ENCODE measurements at places on chromosomes 11 and 22. TPM values are rescaled to one million over a fixed set of nuclear protein-coding genes. Genes with fewer than 3 reads are reported as not detected.
A peak's percentile ranks its signal among the peaks of the same experiment; 100 is the strongest.

GRCh38 chr11:44809283-44809682 is 82.5 kb downstream of the TSPAN18 start:
- no peak overlapping the region for H3K27ac ChIP-seq
- no peak overlapping the region for H3K4me3 ChIP-seq
- H3K4me1 ChIP-seq: no peaks in the 10 kb centered on the region
- H3K36me3 ChIP-seq: no peaks in the 10 kb centered on the region

DNA sequence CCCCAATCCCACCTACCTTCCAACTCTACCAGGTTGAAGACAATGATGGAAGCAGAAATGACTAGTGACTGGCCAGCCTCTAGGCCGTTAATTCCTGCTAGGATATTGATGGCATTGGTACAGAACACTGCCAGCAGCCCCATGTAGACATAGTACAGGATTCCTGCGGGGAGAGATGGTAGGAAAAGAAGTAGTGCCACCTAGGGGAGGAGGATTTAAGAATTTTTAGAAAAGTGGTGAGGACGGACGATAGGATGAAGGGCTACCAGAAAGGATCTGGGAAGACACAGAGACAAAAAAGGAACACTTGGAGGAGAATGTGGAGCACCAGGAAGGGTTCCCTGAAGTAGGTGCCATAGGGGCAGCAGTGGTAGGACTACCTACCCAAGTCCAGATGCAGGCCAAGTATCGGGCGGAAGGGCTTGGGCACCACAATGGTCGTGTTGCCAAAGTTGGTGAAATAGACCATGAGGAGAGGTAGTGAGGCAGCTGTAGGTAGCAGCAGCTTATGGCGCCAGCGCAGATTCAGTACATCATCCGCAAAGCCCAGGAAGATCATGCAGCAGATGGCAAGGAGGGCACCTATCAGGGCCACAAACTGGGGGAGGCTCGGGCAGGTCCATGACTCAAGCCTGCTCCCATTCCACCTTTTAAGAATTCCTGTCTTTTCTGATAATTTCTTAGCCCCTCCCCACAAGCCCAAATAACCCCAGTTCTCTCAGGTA is 1.2 kb downstream of the DPAGT1 start:
- peaks cover 25% of the 10 kb centered on the region for H3K4me1 ChIP-seq
- peak overlapping the region; percentile 99 for H3K27ac ChIP-seq
- H3K36me3 ChIP-seq: peaks cover 37% of the 10 kb centered on the region
- peak overlapping the region; percentile 79 for H3K4me3 ChIP-seq
- no peak for DNase-seq

- H3K36me3 ChIP-seq: no peaks in the 10 kb centered on the region
- no peak for DNase-seq
- H3K27me3 ChIP-seq: peaks cover 17% of the 10 kb centered on the region
- H3K4me3 ChIP-seq: no peak overlapping the region
- H3K4me1 ChIP-seq: no peaks in the 10 kb centered on the region
- no peak overlapping the region for H3K27ac ChIP-seq
Measured at GRCh38 chr22:47260551-47260950, 498.1 kb downstream of the TBC1D22A start.

GRCh38 chr11:45532546-45532945 is 132.9 kb downstream of the CHST1 start:
- no peak overlapping the region for H3K4me3 ChIP-seq
- H3K4me1 ChIP-seq: no peaks in the 10 kb centered on the region
- DNase-seq: no peak
- peaks cover 12% of the 10 kb centered on the region for H3K27me3 ChIP-seq
- no peak overlapping the region for H3K27ac ChIP-seq

- H3K36me3 ChIP-seq: no peaks in the 10 kb centered on the region
- no peak overlapping the region for H3K27ac ChIP-seq
Measured at GRCh38 chr11:110518809-110519514, 89.2 kb downstream of the FDX1 start.

DNA sequence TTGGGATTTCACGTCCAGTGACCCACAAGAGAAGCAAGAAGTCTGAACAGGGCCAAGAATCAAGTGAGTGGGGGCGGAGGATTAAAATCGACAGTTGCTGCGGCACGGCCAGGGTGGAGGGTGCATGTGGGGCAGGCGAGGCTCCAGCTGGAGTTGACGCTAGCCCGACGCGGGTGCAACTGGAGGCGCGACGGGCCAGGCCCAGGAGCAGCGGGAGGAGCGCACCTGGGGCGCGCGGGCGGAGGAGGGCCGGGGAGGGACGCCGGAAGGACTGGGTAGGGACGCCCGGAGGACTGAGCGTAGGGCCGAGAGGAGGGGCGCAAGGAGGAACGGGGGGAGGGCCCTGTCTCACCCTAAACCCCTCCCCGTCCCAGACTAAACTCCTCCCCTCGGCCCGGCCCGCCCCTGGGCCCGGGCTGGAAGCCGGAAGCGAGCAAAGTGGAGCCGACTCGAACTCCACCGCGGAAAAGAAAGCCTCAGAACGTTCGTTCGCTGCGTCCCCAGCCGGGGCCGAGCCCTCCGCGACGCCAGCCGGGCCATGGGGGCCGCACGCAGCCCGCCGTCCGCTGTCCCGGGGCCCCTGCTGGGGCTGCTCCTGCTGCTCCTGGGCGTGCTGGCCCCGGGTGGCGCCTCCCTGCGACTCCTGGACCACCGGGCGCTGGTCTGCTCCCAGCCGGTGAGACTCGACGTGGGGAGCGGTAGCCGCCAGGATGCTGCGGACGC is at the start of gene IL17RA:
IL17RA (plus strand) TSS at position 447 of the 723 bp plus-strand sequence; CDS start at position 539, 92 bp downstream.
- DNase-seq: peak; percentile 96
- H3K4me1 ChIP-seq: peaks cover 25% of the 10 kb centered on the region
- peak within 1 kb of the TSS; percentile 95 for H3K4me3 ChIP-seq
- no peaks in the 10 kb centered on the region for H3K27me3 ChIP-seq
- no peaks in the 10 kb centered on the region for H3K36me3 ChIP-seq
- peak within 1 kb of the TSS; percentile 81 for H3K27ac ChIP-seq

- H3K27me3 ChIP-seq: no peaks in the 10 kb centered on the region
- no peak overlapping the region for H3K4me3 ChIP-seq
- peaks cover 49% of the 10 kb centered on the region for H3K36me3 ChIP-seq
- H3K4me1 ChIP-seq: no peaks in the 10 kb centered on the region
- H3K27ac ChIP-seq: no peak overlapping the region
Measured at GRCh38 chr22:27882507-27883290, 36.4 kb downstream of the PITPNB start.

- no peaks in the 10 kb centered on the region for H3K27me3 ChIP-seq
- H3K27ac ChIP-seq: no peak overlapping the region
- no peaks in the 10 kb centered on the region for H3K4me1 ChIP-seq
Measured at GRCh38 chr11:61310749-61311148, 15.6 kb upstream of the VWCE start.

- peaks cover 5% of the 10 kb centered on the region for H3K27me3 ChIP-seq
- H3K4me1 ChIP-seq: no peaks in the 10 kb centered on the region
- no peak overlapping the region for H3K27ac ChIP-seq
- H3K36me3 ChIP-seq: no peaks in the 10 kb centered on the region
- DNase-seq: no peak
Measured at GRCh38 chr11:129365816-129366215, 9.8 kb upstream of the BARX2 start.

DNA sequence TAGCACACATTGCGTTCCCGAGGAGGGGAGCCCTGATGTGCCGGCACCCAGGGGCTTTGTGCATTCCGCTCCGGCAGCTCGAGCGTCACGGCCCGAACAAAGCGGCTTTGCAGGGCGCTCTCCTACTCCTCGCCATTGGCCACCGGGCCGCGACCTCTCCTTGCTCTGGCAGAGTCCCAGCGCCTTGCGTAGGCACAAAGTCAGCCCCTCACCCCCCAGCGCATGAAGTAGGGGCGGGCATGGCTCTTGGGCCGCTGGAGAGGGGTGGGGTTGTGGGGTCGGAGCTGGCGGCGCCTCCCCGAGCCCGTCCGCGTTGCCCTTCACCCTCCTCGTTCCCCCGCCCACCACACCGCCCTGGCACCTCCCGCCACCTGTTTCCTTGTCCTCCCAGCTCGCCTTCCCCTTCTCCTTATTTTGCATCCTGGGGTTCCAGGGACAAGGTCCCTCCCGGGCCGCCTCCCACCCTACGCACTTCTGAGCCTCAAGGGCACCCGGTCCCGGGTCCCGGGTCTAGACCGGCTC is 753 bp upstream of the PPARA start:
- peaks cover 38% of the 10 kb centered on the region for H3K27me3 ChIP-seq
- peak overlapping the region; percentile 57 for H3K4me3 ChIP-seq

DNA sequence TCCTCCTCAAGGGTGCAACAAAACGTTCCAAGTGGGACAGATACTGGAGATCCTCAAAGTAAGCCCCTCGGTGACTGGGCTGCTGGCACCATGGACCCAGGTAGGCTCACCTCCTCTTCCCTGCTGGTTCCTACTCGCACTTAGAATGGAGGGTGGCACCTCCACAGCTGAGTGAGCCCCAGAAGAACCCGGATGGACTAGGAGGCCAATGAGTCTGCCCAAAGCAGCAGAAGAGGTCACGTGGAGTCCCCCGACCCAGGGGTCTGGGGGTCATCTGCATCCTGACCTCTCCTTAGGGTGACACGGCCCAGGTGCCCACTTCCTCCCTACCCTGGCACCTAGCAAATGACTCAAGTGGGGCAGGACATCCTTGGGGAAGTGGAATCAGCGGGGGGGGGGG is 4.4 kb downstream of the APOL1 start:
- no peak overlapping the region for H3K4me3 ChIP-seq
- peaks cover 22% of the 10 kb centered on the region for H3K36me3 ChIP-seq
- DNase-seq: no peak

DNA sequence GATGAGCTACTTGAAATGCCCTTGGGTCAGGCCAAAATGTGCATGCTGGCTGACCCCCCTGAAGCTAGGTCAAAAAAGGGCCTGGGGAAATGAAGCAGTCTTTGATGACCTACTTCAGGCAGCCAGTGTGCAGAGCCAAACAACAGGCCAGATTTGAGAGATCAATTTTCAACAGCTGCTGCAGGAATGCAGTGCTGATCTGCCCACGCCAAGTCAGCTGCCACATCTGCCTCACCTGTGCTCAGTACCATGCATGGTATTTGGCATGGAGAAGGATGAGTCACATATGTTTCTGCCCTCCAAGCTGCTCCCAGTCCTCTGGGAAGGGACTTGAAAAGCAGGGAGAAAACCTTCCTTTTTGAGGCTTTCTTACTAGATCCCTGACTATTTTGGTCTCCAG is 35.8 kb downstream of the MTNR1B start:
- H3K4me1 ChIP-seq: peaks cover 4% of the 10 kb centered on the region
- H3K4me3 ChIP-seq: no peak overlapping the region
- H3K27ac ChIP-seq: no peak overlapping the region
- H3K36me3 ChIP-seq: no peaks in the 10 kb centered on the region
- no peak for DNase-seq
- no peaks in the 10 kb centered on the region for H3K27me3 ChIP-seq

- no peaks in the 10 kb centered on the region for H3K27me3 ChIP-seq
- no peaks in the 10 kb centered on the region for H3K36me3 ChIP-seq
- no peak overlapping the region for H3K27ac ChIP-seq
- H3K4me1 ChIP-seq: no peaks in the 10 kb centered on the region
- no peak for DNase-seq
Measured at GRCh38 chr11:14942745-14943144, 29.4 kb downstream of the CALCA start.

- DNase-seq: no peak
- H3K4me1 ChIP-seq: no peaks in the 10 kb centered on the region
- no peaks in the 10 kb centered on the region for H3K27me3 ChIP-seq
- peaks cover 20% of the 10 kb centered on the region for H3K36me3 ChIP-seq
Measured at GRCh38 chr11:77968337-77968736, 26.1 kb downstream of the INTS4 start.

- H3K36me3 ChIP-seq: no peaks in the 10 kb centered on the region
- H3K4me3 ChIP-seq: no peak overlapping the region
- peaks cover 7% of the 10 kb centered on the region for H3K27me3 ChIP-seq
- no peaks in the 10 kb centered on the region for H3K4me1 ChIP-seq
- H3K27ac ChIP-seq: no peak overlapping the region
Measured at GRCh38 chr11:118227865-118228785, 3.3 kb upstream of the JAML start.

GRCh38 chr11:12288212-12288930 is 89.0 kb upstream of the PARVA start:
- H3K27ac ChIP-seq: no peak overlapping the region
- no peaks in the 10 kb centered on the region for H3K27me3 ChIP-seq
- no peaks in the 10 kb centered on the region for H3K36me3 ChIP-seq
- H3K4me3 ChIP-seq: no peak overlapping the region

DNA sequence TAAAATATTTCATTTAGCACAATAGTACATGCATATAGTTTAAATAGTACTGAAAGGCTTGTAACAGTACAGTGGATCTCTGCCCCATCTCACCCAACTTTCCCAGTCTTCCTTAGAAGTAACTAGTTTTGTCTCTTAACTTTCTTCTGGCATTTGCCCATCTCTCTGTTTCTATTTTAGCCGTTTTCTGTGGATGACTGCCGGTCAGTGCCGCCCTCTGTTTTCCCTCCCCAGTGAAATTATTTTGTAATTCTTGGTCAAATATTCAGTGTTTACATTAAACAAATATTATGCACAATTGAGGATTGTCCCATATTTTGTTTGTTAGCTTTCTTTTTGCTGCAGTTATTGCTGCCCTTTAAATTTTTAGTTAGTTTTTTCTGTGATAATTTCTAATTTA is 8.3 kb downstream of the PDHX start:
- no peak overlapping the region for H3K27ac ChIP-seq
- no peak overlapping the region for H3K4me3 ChIP-seq
- no peak for DNase-seq
- H3K36me3 ChIP-seq: peaks cover 15% of the 10 kb centered on the region
- H3K4me1 ChIP-seq: peaks cover 2% of the 10 kb centered on the region

GRCh38 chr22:27654546-27655445 is 146.8 kb downstream of the MN1 start:
- H3K36me3 ChIP-seq: no peaks in the 10 kb centered on the region
- no peak overlapping the region for H3K27ac ChIP-seq
- no peak overlapping the region for H3K4me3 ChIP-seq
- no peak for DNase-seq
- no peaks in the 10 kb centered on the region for H3K4me1 ChIP-seq

- no peaks in the 10 kb centered on the region for H3K36me3 ChIP-seq
- no peak overlapping the region for H3K27ac ChIP-seq
- no peak for DNase-seq
- H3K4me3 ChIP-seq: no peak overlapping the region
- H3K4me1 ChIP-seq: no peaks in the 10 kb centered on the region
- no peaks in the 10 kb centered on the region for H3K27me3 ChIP-seq
Measured at GRCh38 chr11:86678823-86679222, 6.4 kb upstream of the ME3 start.

MRPL16 gene
- total RNA-seq: 157 TPM

LDHAL6A gene
- total RNA-seq: not detected

FJX1 gene
- total RNA-seq: 2.7 TPM

CSTPP1 gene
- 12.1 TPM for total RNA-seq

MS4A8 gene
- not detected for total RNA-seq

IRAG1 gene
- 0.22 TPM for total RNA-seq

TYR gene
- not detected for total RNA-seq

CTSW gene
- not detected for total RNA-seq

NOX4 gene
- not detected for total RNA-seq

SLC3A2 gene
- 276 TPM for total RNA-seq

AGBL2 gene
- total RNA-seq: 0.96 TPM

GAB4 gene
- total RNA-seq: not detected

EI24 gene
- 159 TPM for total RNA-seq

DNAJB13 gene
- total RNA-seq: not detected

LARGE1 gene
- total RNA-seq: 0.22 TPM

RTN4RL2 gene
- 1.9 TPM for total RNA-seq

CASP1 gene
- not detected for total RNA-seq

RAB39A gene
- not detected for total RNA-seq

MGAT3 gene
- total RNA-seq: 11.5 TPM
